ENCODE measurements at places on chromosomes 2 and 18.

- DNase-seq, result no peak
These were observed 186.9 kb downstream of the TTC32 start for GRCh38 chr2:19714926-19715325.

DNA sequence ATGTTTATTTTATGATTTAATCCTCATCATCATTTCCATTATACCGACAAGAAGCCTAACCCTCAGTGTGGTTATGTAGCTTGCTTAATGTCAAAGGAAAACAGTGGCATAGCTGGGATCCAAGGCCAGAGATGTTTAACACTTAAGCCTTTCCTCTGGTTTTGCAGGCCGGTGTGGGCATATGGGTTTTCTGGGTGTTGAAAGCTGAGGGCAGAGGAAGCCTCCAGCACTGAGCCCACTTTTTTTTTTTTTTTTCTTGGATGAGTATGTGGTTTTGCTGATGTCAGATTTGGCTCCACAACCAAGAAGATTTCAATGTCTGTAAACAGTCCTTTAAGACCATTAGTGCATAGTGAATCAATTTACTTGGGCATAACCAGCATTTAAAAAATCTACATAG is 41.3 kb downstream of the LHCGR start:
- no peak for DNase-seq

- no peak for DNase-seq
These were observed 54.5 kb upstream of the AFF3 start for GRCh38 chr2:100196786-100197494.

DNA sequence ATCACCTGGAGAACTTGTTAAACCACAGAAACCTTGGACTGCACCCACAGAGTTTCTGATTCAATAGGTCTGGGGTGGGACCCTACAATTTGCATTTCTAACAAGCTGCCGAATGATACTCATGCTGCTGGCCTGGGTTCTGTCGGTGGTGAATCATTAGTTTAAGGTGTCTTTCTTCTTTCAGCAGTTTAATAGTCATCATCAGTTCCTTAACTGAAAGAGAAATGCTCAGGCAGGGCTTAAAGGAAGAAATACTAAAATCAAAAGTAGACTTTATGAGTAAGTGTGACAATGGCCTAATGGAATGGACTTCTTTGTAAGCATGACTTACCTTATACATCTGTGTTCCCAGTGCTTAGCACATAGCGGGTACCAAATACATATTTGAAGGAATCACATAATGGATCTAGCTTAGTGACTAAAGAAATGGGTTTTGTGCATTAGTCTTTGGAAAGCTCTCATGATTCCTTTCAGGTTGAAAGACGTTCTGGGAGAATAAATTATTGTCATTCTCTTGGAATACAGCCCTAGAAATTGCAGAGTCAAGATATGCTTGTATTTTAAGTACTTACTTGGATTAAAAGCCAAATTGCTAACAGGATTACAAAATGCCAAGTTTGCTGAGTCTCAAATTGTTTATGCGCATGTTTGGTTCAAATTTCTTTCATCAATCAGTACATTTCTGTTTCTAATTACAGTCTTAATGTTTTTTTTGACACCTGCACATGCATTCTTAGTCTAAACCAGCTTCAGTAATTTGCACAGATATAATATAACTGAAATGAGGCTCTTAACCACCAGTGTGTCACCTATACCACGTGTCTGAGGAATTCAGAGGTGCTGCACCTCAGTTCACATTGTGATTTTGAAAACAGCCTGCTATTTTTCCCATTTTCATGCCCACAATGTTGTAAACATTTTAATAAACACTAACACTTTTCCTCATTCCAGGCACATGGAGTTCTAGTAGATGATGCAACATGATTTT is 220.3 kb upstream of the NRP2 start:
- DNase-seq, result no peak

- no peak for DNase-seq
These were observed 13.0 kb upstream of the ALLC start for GRCh38 chr2:3644891-3645605.

DNA sequence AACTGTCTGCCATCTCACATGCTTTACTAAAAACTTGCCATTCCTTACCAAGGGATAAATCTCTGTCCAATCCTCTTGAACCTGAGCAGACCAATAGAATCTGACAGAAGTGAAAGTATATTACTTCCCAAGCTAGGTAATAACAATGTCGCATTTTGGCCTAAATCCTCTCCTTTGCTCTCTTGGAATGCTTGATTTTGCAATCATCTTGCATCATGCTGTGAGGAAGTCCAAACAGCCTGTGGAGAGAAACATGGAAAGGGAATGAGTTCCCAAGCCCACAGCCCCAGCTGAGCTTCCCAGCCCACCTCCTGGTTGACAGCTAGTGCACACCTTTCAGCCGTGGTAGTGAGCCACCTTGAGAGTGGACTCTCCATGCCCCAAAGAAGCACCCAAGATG is 540.6 kb downstream of the STK39 start:
- DNase-seq, result no peak

DNA sequence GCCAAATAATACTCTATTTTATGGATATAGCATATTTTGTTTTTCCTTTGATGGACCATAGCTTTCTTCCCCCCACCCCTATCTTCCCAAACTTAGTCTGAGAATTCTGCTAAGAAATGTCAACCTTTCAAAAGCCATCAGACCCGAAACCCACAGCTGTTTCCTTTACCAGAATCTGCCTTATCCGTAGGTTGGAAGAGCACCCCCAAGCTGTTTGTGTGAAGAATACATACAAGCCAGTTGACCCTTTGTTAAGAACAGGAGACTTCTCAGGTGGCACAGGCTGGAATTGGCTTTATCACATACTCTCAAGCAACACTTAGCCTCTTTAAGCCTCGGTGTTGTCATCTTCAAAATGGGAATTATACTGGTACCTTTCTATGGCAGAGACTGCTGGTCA is 135.1 kb downstream of the ACTR3 start:
- DNase-seq, result no peak

DNA sequence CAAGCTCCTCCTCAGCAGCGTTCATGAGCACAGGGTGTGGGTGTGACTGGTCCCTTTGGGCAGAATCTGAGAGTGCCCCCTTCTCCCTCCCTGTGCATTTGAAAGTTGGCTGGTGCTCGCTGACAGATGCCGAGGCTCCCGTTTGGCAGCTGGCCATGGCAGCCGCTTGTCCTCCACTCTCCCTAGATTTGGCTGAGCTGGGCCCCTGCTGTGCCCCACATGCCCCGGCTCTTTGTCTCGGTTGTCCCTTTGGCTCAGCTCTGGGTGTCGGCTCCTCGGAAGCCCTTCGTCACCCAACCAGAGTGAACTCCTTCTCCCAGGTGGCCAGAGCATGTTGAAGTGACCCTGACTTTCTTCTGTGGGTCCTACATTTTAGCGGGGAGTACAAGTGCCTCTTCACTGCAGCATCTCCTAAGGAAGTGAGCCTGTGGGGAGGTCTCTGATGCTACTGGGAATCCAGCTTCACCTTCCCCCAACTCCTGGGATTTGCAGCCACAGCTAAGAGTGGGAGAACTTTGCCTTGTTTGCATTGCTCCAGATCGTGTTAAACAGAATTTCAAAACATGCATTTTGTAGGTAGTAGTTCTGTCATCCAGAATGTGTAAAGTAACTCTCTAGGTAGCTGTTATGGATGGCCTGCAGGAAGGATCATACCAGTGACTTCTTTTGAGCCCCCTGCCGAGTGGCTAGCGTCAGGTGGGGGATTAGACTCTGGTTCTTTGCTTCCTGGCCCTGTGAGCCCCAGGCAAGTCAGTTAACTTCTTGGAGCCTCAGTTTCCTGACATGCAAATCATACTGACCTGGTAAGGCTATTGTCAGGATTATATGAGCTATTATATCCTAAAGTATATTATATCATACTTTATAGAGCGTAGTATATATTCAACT is 24.2 kb downstream of the HPCAL1 start:
- DNase-seq, result peak; percentile 56

DNA sequence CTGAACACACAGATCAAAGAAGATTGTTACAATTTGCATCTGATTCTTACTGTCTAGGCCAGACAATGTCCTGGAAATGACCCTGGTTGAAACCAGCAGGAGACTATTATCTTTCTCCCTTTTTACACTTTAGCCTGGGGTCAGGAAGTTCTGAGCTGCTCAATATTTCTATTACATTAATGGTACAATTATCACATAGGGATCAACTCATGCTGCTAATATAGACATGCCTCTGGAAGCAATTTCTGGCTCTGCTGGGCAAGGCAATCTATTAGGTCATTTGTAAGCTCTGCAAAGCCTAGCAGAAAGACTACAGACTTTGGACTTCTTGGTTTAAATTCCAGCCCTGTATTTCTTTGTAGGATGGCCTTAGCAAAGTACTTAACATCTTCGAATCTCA is 205.3 kb downstream of the LRP1B start:
- DNase-seq, result no peak

- DNase-seq, result no peak
These were observed 172.3 kb downstream of the UBE2E3 start for GRCh38 chr2:181152701-181153100.

DNA sequence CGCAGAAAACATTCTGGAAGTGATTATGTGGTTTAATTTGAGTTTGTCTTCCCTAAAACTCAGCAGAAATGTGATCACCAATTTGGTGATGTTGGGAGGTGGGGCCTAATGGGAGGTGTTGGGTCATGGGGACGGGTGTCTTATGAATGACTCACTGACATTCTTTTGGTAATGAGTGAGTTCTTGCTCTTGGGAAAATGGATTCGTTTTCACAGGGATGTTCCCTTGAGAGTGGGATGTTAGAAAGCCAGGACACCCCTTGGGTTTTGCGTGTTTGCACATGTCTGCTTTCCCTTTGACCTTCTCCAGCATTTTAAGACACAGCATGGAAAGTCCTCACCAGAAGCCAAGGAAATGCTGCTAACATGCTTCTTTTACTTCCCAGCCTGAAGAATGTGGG is 321.5 kb upstream of the NT5C1B start:
- DNase-seq, result no peak

GRCh38 chr2:23519334-23519651 is 134.3 kb downstream of the KLHL29 start:
- peak; percentile 77 for DNase-seq

GRCh38 chr2:198440833-198441232 is 636.4 kb downstream of the PLCL1 start:
- no peak for DNase-seq

DNA sequence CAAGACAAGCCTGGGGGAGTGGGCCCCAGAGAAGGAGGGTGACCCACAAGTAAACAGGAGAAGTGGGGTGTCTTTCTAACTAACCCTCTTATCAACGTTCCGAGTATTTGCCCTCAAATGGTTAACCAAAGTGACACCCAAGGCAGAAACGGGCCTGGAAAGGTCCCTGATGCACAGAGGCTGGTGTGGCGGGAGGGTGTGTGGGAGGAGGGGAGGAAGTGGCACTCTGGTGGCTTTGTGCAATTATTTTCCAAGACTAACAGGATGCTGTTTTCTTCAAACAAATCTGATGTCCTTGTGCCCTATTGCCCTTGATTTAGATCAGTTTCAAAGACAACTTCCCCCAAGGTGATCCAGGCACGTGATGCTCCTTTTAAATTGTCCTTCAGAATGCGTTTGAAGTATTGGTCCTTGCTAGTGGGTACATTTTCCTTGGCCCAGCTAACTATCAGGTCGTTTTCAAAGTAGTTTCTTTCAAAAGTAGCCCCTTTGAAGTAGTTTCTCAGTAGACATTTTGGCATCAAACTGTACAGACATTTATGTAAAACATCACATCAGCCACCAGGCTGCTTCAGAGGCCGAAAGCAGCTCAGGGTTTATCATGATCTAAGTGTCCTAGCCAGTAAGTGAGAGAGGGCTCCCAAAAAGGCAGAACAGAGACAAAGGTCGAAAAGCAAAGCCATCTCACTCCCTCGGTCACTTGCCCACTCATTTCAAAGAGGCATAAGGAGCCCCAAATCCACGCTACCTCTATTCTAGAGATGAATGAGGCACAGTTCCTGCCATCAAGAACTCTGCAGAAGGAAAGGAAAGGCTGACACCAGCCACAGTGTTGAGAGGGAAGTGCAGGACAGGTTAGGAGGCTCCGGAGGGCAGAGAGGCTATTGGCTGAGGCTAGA is 371.1 kb upstream of the ID2 start:
- peak; percentile 25 for DNase-seq

- no peak for DNase-seq
These were observed 43.2 kb upstream of the CABLES1 start for GRCh38 chr18:23092121-23092520.

DNA sequence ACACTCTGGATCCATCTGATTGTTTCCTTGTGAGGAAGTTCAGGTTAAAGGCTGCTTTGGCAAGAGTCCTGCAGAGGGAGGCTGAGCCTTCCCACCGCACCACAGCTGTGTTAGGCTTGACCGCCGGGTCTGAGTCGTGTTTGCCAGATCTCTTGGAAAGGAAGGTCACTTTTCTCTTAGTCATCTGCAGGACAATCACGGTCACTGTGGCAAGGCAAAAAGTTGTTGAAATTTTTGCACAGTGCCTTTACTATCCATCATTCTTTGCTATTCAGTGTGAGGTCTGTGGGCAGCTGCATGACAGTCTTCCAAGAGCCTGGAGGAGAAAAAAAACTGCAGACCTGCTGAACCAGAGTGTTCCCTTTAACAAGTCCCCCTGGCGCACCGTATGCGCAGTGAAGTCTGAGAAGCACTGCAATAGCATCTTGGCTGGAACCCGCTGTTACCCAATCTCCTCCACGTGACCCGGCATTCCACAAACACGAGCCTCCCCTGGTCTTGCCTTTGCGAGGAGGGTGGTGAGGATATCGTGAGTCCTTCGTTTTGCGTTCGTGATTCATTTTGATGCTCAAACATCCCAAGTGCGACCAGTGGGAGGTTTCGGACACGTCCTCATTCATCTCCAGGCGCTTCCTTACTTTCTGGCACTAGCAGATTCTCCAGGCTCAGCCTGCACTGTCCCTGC is 23.0 kb downstream of the BIN1 start:
- DNase-seq, result peak; percentile 91

- DNase-seq, result no peak
These were observed 634 bp upstream of the CNDP1 start for GRCh38 chr18:74533666-74534065.
